Naive thymus-derived CD4-positive, alpha-beta T cell (primary cell): ENCODE measurements at places on chromosomes 2 and 18. TPM values are rescaled to one million over a fixed set of nuclear protein-coding genes. Genes with fewer than 3 reads are reported as not detected.
A peak's percentile ranks its signal among the peaks of the same experiment; 100 is the strongest.

GRCh38 chr2:127486247-127487058, 39.8 kb downstream of the IWS1 start:
- H3K4me1 ChIP-seq: no peaks in the 10 kb centered on the region
- H3K4me3 ChIP-seq: no peak overlapping the region
- H3K36me3 ChIP-seq: peaks cover 87% of the 10 kb centered on the region
- H3K27ac ChIP-seq: peak overlapping the region; percentile 36
- no peak for DNase-seq

Gene PRADC1
- polyA plus RNA-seq: 29.5 TPM

- H3K4me1 ChIP-seq: no peaks in the 10 kb centered on the region
- no peak for DNase-seq
Observed at GRCh38 chr2:6186332-6187151, 494.4 kb downstream of the SOX11 start.

GRCh38 chr2:47299555-47299954, 103.4 kb upstream of the MSH2 start:
- no peak overlapping the region for H3K27ac ChIP-seq
- no peaks in the 10 kb centered on the region for H3K27me3 ChIP-seq
- H3K4me1 ChIP-seq: no peaks in the 10 kb centered on the region
- DNase-seq: no peak

DNA sequence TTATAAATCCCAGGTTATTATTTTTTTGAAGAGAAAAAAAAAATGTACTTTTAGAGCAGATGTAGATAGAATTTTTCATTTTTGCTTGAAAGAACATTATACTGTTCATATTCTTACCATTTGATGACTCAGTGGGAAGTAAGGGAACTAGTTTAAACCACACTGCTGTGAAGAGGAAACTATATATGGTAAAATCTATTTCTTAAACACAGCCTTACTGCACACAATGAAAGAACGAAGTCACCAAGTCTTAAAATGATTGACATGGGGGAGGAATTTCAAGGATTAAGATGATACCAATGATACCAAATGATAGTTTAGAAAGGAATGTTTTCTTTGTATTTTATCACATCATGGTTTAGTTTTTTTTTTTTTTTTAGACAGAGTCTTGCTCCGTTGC, 5.0 kb downstream of the ACTR2 start:
- H3K27me3 ChIP-seq: no peaks in the 10 kb centered on the region
- H3K27ac ChIP-seq: peak overlapping the region; percentile 4
- H3K4me1 ChIP-seq: peaks cover 23% of the 10 kb centered on the region
- no peaks in the 10 kb centered on the region for H3K36me3 ChIP-seq
- no peak overlapping the region for H3K4me3 ChIP-seq
- no peak for DNase-seq
